ENCODE measurements at places on chromosomes 13 and 19.

DNA sequence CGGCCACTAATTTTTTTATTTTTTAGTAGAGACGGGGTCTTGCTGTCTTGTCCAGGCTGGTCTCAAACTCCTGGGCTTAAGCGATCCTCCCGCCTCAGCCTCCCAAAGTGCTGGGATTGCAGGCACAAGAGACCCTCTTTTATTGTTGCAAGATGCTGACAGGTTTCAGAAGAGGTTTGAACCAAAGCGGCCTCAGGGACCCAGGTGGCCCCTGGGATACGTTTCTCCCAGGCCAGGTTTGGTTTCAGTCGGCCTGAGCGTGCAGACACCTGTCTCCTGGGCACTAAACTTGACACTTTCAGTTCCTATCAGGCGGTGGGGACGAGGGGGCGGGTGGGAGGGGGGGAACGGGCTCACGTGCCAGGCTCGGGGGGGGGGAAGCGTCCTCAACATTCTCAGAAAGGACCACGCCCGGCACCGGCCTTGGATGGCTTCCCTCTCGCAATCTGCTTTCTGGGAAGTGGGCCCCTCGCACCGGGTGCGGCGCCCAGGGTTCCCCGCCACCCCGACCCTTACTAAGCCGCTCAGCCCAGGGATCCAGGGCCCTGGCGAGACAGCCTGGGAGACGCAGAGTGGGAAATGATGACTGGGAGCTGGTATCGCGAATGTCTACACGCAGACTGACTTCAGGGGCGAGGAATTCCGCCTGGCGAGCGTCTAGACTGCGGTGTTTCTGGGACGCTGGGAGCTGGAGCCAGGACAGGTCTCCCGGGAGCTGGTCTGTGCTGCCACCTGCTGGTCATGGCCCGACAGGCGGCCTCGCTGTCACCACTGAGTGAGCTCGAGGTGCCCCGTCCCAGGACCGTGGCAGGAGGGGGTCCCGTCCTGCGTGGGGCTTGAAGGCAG is 91.6 kb downstream of the GNG7 start:
- DNase-seq: peak; percentile 89

DNA sequence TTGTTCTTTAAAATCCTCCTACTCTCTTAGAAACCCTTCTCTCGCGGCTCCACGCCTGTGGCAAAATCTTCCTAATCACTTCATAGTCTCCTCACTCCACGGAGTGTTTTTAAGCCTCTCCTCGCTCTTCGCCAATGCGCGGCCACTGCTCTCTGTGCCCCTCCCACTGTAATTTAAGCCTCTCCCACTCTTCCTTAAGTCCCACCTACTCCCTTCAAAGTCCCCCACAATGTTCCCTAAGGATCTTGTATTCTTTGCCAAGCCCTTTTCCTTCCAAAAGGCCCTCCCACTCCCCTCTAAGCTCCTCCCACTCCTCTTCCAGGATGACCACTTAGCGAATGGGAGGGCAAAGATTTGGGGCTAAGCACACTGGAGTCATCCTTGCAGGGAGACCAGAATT is 1.3 kb downstream of the FIZ1 start:
- no peak for DNase-seq

DNA sequence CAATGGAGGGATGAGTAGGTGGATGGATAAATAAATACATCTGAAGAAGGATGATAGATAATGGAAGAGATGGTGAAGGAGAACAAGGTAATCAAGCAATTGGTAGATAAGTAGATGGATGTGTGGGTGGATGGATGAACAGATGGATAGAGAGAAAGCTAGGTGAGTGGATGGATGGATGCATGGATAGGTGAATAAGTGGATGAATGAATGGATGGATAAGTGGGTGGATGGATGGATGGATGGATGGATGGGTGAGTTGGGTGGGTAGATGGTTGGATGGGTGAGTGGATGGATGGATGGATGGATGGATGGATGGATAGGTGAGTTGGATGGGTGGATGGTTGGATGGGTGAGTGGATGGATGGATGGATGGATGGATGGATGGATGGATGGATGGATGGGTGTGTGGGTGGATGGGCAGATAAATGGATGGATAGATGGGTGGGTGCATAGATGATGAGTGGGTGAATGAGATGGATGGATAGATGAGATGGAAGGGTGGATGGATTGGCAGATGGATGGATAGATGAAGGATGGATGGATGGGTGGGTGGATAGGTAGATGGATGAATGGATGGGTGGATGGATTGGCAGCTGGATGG is 6.3 kb downstream of the SEMA6B start:
- DNase-seq: no peak

- no peak for DNase-seq
These were observed 2.2 kb downstream of the TJP3 start for GRCh38 chr19:3710265-3710812.

DNA sequence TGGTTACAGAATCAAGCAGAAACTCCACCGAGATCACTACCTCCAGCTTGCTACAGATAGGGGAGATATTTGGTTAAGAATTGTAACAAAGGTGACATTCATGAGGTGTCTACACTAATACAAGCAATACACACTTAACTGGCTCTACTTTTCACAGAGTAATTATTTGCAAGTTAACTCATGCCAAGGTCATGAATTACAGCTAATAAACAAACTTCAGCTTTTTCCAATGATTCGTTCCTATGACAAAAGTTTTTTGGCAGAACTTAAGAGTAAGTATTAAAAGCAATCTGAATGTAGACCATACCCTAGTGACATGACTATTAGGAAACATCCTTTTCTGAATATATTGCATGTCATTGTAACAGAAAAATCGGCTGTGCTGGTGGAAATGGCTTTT is 72.1 kb downstream of the LHFPL6 start:
- DNase-seq: no peak

GRCh38 chr13:102267191-102267590 is 134.7 kb downstream of the FGF14 start:
- no peak for DNase-seq

DNA sequence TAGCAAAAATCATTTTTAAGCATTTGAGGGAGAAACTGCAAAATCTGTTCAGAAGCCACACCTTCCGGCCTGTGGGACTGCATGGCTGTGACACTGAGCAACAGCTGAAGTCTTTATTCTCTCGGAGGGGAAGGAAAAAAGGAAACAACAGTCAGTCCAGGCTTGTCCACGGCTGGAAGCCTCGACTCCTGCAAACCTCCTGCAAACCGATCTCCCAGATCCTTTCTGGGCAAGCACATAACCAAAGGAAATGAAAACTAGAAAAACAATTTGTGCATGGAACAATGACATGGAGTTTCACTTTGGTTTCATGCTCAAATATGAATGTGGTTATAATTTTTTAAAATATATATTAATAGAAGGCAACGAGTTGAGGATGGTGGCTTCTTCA is 1.0 kb downstream of the COL4A1 start:
- no peak for DNase-seq

DNA sequence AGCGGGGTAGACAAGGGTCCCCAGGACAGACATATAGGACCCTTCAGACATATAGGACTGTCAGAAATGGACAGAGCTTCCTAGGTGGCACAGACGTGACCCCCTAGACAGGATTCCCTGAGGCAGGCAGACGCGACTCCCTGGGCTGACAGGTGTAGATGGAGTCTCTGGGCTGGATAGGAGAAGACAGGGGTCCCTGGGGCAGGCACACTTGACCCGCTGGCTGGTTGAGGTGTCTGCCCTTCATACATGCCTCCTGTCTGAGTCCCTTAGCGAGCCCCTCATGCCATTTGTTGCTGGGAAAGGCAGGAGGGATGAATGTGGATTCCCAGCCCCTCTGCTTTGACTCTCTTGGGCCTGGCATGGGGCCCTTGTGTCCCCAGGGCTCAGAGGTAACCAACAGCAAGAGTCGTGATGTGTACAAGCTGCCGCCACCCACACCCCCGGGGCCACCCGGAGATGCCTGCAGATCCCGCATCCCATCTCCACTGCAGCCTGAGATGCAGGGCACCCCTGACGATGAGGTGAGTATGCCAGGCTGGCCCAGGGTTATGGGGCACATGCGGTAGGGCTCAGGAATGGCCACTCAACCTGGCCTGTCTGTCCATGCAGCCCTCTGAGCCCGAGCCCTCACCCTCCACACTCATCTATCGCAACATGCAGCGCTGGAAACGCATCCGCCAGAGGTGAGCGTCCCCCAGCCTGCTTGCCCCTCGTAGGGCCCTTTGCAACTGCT is 3.0 kb downstream of the HSPB6 start:
- DNase-seq: no peak

DNA sequence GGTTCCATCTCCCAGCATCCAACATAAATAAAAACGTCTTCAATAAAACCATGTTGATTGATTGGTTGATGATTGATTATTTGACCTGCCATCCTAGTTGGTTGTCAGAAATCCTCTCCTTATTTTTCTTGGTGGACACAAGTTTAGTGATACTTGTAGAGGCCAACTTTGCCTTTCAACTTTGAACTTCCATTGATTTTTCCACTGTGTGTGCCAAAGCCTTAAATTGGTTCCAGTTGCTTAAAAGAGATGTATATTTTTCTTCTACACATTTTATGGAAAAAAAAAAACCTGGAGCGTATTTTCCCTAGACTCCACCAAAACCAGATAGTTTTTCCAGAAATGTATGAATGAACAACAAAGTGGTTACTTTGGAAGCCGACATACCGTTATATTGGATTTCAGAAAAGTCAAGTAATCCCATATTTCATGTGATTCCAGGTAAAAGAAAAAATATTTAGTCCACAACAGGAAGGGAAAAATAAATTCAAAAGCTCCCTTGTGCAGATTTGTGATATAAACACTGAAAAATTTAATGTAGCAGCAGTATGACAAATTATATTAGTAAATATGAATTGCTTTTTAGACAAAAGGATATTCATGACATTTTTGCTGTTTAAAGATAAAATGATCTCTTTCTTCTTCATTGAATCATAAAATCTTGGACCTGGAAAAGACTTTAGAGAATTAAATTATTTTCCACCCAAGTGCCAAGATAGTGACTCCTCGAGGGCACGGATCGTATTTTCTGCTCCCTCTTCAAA is 85.2 kb downstream of the MBNL2 start:
- no peak for DNase-seq

DNA sequence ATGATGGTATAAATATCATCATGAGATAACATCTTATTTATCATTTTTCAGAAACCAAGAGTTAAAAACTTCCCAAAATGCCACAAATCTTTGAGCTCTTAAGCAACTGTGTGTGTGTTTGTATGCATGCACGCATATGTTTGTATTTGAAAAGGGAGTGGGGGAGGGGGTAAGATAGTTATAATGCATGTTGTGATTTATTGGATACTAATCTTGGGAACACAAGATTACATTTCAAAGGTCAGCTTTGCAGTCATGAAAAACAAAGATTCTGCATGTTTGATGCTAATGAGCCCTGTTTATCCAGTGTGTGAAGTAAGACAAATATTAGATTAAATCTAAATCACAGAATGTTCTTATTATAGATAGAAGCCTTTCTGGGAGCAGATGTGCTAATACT is 355.9 kb downstream of the DCT start:
- DNase-seq: no peak

GRCh38 chr19:28619816-28620429 is 593.0 kb downstream of the UQCRFS1 start:
- DNase-seq: no peak

GRCh38 chr13:47277774-47278173 is 380.9 kb upstream of the HTR2A start:
- no peak for DNase-seq

GRCh38 chr13:33797622-33798021 is 20.3 kb upstream of the RFC3 start:
- DNase-seq: no peak

DNA sequence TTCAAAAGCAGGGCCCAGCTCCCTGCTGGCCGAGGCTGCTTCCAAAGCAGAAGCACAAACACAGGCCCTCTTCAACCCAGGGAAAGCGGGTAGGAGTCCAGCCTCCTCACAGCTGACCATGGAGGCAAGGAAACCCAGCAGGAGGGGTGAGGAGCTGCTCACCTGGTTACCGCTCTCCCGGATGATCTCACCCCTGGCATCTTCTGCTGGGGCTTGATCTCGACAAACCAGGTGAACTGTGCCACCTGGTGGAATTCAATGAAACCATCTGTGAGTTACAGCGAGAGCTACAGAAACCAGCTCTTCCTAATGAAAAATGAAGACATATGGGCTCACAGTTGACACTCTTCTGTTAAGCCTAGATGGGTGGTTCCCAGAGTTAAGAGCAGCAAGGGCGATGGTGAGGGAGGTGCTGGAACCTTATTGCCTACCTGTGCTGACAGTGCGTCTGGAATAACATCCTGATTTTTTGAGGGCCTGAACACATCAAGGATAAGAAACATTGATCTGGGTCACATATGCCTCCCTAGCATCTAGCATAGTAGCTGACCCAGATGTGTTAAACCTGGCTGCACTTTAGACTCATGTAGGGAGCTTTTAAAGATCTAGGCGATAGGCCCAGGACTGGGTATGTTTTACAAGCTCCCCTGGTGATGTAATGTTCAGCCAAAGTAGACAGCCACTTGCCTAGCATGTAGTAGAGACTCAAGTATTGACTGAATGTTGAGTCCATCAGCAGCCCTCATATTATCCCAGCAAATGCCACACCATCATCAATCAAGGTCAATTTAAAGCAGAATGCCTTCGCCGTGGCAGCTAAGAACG is 6.1 kb downstream of the DHRS12 start:
- DNase-seq: peak; percentile 71

- DNase-seq: no peak
These were observed 26.4 kb upstream of the IGFL1 start for GRCh38 chr19:46202872-46203860.

- DNase-seq: no peak
These were observed 1370.3 kb upstream of the SLC10A2 start for GRCh38 chr13:104436555-104436954.

Data from stimulated activated naive CD8-positive, alpha-beta T cell treated with anti-CD3 and anti-CD28 coated beads, Interleukin-15, amount 100 ng/mL, for 72 hours (primary cell).